ENCODE measurements at places on chromosomes 1 and 21.
A peak's percentile ranks its signal among the peaks of the same experiment; 100 is the strongest.

DNA sequence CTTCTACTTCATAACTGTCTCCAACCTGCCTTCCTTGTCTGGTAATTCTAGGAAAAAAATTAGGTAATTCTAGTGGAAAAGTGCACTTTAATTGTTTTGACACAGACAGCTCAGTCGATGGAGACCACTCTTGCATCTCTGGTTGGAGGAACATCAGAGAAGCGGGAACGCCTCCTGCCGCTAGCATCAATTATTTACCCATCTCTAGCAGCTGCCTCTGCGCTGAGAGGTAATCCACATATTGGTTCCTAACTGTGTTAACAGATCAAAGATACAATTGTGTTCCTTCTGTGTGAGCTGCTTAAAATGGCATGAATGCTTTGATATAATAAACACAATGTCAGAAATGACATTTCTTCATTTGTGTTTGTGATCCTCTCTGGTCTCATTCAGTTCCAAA lies 33.3 kb downstream of the C2CD2 start:
- DNase-seq: no peak

DNA sequence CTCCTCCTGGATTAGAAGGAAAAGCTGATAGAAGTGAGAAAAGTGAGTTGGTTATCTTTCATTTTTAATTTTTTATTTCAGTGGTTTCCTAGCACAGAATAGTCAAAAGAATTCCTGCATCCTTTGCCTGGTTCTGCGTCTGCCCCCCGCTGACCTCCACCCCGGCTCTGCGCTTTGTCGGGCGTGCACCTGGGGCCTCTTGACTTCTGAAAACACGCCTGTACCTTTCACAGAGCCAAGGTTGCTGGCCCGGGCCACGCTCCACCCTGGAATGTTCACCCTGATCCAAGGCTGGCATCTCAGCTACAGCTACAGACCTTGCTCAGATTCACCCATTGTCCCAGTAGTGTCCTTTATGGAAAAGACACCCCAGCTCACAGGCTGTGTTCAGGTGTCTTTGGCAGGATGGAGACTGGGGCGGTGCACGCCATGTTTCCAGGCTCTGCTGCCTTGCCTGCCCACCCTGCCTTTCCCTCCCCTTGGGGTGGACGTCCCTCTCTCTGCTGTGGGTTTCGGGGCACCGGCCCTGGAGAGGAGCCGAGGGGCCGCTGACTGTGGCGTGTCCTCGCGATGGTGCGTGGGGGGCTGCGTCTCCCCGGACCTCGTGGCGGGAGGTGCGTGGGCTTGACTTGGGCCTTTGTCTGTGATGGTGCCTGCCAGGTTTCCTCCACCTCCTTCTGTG lies 40.3 kb upstream of the DIP2A start:
- no peak for DNase-seq

- no peak for DNase-seq
Measured at GRCh38 chr1:95723346-95723745, 489.3 kb downstream of the RWDD3 start.

GRCh38 chr1:7390604-7391000 lies 380.5 kb upstream of the VAMP3 start:
- DNase-seq: peak; percentile 24

DNA sequence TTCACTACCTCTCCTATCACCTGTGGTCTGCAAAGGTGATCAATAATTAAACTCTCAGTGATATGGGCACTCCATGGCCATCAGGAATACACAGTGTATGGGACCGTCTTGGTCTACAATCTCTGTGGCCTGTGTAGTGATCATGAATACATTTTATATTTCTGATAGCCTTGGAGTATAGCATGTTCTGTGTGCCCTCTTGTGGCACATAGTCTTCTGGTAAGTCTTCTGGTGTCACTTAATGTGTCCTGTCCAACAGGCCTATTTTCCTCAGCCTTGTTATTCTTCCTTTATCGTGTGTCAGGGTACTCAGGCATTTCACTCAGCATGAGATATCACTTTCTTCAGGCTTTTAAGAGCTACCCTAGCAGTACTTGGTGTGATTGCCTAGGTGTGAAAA lies 393.6 kb downstream of the AGBL4 start:
- DNase-seq: no peak

GRCh38 chr1:35270836-35271235 lies 2.3 kb downstream of the ZMYM4 start:
- DNase-seq: no peak

DNA sequence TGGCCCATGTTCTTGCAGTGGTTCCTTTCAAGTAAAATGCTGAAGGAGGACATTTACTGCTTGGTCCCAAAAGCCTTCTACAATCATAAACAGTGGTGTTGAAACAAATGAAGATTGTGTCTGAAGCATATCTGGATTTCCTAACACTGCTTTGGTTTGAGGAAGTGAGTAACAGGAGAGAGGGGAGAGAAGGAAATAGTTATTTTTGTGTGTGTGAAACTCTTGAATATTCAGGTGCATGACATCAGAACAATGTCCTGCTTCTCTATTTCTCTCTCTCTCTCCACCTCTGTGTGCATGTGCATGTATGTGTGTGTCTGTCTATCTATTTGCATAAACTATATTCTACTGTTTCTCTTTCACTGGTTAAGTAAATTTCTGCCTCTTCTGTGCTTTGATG lies 61.4 kb upstream of the TNFSF18 start:
- DNase-seq: no peak

GRCh38 chr1:116024626-116025025 lies 48.3 kb downstream of the SLC22A15 start:
- DNase-seq: no peak
